ENCODE measurements at places on chromosomes 5 and 9.

GRCh38 chr9:121299467-121300282 is 31.7 kb downstream of the GSN start:
- peak; percentile 6 for DNase-seq

DNA sequence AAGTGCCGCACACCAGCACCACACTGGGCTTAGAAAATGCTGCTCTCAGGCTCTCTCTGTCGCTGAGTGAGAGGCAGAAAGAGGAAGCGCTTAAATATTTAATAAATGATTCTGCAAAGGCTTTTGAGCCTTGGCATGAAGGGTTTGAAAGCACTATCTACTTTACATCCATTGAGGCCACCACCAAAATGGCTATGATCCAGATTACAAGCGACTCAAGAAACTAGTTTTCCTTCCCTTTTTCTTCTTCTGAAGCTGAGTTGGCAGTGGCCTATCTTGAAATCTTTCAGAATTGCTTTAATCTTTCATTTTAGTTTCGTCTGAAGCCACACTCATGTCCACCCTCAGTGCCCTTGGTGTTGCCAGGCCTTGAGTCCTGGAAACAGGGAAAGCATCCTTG is 59.5 kb downstream of the EBF1 start:
- no peak for DNase-seq

- no peak for DNase-seq
Observed at GRCh38 chr5:94375801-94376200, 242.6 kb downstream of the KIAA0825 start.

GRCh38 chr9:105503881-105504280 is 54.0 kb upstream of the FKTN start:
- DNase-seq, result no peak

- no peak for DNase-seq
Observed at GRCh38 chr9:91903126-91903911, 46.7 kb downstream of the ROR2 start.

DNA sequence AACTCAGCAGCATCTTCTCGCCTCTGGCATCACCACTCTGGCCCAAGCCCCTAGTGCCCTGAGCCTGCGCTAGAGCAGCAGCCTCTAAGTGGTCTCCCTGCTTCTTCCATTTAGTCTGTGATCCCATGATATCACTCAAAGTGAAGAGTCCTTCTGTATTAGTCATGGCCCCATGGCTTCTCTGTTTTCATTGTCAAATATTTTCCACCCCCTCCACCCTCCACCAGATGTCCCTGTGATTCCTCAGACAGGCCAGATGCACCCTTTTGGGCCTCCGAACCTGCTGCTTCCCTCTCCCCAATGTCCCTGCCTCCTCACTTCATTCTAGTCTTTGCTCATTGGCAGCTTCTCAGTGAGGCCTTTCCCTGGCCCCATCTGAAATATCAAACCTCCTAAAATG is 299.2 kb downstream of the SPOCK1 start:
- no peak for DNase-seq

GRCh38 chr5:166342402-166342801 is 1949.0 kb upstream of the WWC1 start:
- no peak for DNase-seq

DNA sequence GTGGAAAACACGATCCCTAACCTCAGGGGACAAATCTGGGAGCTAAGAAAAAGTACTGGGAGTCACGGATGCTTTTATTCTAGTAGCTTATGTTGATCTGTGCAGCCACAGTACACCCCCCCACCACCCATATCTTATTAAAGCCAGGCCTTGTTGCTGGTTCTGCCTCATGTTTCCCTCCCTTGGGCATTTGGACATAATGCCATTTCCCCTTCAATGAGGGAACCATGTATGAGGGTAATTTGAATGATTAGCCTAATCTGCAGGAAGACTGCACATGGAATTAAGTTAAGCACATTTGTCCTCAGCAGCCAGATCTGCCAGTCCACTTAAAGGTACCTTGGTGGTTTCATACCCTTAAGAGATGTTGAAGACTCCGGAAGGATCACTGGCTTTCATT is 102.0 kb downstream of the ARHGAP26 start:
- DNase-seq, result no peak

GRCh38 chr9:37593883-37594448 is 1.6 kb upstream of the TOMM5 start:
- DNase-seq, result no peak

GRCh38 chr5:94445726-94446125 is 172.7 kb downstream of the KIAA0825 start:
- DNase-seq, result no peak

GRCh38 chr5:93587597-93588351 is 4.8 kb downstream of the NR2F1 start:
- no peak for DNase-seq

- no peak for DNase-seq
Observed at GRCh38 chr5:90408571-90409317, 812 bp downstream of the CETN3 start.

GRCh38 chr5:64149268-64149667 is 16.4 kb upstream of the RNF180 start:
- DNase-seq, result no peak

DNA sequence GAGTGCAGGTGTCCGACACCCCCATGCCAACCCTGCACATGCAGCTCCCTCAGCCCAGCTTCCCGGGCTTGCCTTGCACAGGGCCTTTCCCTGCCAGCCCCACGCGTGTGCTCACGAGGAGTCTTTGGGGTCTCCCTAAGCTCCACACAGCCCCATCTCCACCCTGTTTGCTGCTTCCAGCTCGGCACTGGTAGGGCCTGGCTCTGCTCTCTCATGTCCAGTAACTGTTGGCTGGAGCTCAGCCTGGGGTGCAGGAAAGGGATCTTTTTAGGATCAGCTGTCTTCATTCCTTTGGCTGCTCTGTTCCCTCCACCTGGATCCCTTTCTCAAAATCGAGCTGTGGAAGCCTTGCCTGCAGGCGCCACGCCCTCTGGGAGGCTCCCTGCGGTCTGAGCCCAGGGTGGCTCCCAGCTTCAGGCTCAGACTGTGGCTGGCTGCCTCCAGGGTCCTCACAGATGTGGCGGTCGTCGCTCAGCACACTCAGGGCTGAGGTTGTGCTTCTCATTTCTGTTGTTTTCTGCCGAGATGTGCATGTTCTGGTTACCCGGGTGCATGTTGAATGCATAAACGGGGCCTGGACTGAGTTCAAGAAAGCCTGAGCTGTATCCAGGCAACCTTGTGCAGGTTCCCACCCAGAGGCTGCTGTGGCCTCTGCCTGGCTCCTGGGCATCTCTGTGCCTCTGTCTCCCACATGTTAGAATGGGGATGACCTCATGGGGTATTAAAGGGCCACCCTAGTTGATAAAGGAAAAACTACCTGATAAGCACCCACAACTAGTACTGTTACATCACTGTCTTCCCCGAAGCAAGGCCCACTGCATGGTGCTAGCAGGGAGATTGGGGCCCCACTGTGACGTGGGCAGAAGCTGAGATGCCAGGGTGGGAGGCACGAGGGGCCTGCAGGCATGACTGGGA is 4.3 kb downstream of the CACNA1B start:
- no peak for DNase-seq

- DNase-seq, result no peak
Observed at GRCh38 chr5:171595801-171596231, 176.4 kb downstream of the FGF18 start.

GRCh38 chr5:8138884-8139283 is 269.9 kb downstream of the MTRR start:
- DNase-seq, result no peak

GRCh38 chr9:89802781-89803355 is 198.1 kb downstream of the GADD45G start:
- no peak for DNase-seq

- no peak for DNase-seq
Observed at GRCh38 chr9:70816316-70816715, 305.1 kb downstream of the TRPM3 start.

DNA sequence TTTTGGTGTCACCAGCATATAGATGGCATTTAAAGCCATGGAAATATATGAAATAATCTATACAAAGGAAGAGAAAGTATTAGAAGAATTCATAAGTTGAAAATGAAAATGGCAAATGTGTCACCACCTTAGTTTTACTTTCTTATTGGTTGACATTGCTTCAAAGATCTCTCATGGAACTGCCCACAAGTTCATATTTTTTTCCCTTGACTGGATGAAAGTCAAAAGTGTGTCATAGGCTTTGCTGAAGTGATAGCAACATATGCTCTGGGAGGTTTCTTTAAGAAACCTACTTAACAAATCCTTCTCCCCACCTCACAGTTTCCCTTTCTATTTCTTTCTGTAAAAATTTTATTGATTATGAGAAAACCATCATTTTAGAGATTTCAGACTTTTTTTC is 127.2 kb downstream of the VPS13A start:
- no peak for DNase-seq

DNA sequence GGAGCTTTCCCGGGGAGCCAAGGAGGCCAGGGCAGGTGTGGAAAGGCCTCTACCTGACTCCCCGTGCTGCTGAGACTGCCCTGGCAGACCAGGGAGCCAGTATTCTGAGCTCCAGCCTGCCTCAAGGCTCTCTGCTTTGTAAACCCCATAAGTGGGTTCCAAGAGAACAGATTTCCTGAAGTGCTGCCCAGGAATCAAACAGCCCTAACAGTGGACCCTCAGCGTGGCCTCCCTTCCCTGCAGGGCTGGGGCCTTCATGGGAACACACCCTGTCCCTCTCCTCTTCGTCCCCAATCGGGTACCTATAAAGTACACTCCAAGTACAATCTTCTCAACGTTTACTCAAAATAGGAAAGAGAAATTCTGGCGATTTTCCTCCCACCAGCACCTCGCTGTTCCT is 252.5 kb downstream of the FSTL4 start:
- DNase-seq, result no peak

GRCh38 chr9:35829764-35830096 is 702 bp downstream of the TMEM8B start:
- DNase-seq, result no peak

- DNase-seq, result no peak
Observed at GRCh38 chr9:14031810-14032209, 282.1 kb downstream of the NFIB start.

- no peak for DNase-seq
Observed at GRCh38 chr9:84293001-84293798, 47.4 kb downstream of the SLC28A3 start.

- DNase-seq, result no peak
Observed at GRCh38 chr9:130938652-130939404, at the start of gene FIBCD1. TSS of gene FIBCD1 (minus strand) at chr9:130939247. CDS start at chr9:130938607, 640 bp downstream.

GRCh38 chr5:124901081-124901480 is 154.6 kb upstream of the ZNF608 start:
- DNase-seq, result no peak

DNA sequence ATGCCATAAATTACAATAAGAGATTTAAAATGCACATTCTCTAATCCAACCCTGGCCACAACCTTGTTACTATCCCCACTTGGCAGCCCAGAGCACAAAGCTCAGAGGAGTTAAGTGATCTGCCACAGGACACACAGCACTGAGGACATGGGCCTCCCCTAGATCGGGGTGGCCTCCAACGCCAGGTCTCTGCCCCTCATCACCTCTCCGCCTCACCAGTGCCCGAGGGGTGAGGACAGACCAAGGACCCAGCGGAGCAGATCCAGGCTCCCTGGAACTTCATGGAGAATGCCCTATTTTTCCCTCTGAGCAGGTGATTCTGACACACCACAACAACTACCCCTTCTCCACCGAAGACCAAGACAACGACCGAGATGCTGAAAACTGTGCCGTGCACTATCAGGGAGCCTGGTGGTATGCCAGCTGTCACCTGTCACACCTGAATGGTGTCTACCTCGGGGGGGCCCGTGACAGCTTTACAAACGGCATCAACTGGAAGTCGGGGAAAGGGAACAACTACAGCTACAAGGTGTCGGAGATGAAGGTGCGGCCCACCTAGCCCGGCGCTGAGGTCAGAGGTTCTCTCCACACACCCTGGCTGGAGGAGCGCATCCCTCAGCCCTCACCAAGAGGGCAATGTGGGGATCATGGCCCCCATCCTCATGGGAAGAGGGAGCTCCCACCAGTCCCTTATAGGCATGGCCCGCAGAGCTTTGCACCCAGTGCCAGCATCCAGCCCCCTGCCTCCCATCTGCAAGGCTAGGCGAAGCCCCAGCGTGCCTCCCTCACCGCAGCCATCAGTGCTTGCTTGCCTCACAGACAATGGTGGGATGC is 12.5 kb upstream of the FCN2 start:
- DNase-seq, result no peak

- DNase-seq, result no peak
Observed at GRCh38 chr9:17555362-17556054, 23.4 kb upstream of the SH3GL2 start.

GRCh38 chr5:139058121-139058520 is 140.0 kb downstream of the SIL1 start:
- no peak for DNase-seq

GRCh38 chr5:149221731-149222342 is 49.8 kb upstream of the AFAP1L1 start:
- no peak for DNase-seq

DNA sequence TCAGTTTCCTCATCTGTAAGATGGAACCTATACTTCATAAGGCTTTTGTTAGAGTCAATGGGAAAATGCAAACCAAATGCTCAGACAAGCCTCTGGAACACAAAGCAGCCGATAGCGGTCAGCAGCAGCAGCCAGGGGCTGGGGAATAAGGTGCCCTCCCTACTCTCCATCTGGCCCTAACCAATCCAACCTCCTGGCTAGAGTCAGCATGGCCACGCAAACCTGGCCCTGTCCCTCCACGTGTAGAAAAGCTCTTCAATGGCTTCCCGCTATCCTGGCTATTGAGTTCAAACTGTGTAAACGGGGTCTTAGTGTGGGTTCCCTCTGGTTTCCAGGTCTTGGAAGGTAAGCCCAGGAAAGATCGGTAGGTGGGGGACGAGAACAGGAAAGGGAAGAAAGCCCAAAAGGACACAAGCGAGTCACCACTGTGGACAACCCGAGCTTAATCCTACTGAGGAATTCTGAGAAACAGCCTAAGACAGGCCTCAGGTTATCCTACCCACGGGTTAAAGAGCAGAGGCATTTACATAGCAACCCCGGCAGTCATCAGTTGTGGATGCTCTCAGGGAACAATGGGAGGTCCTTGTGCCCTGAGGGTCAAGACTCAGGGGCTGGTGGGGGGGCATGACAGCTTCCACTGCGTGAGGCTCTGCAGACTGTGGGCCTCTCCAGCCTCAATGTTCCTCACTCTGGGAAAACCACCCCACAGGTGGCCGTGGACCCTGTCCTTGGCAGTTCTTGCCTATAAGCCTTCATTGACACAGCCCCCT is 30.9 kb downstream of the FABP6 start:
- DNase-seq, result no peak

DNA sequence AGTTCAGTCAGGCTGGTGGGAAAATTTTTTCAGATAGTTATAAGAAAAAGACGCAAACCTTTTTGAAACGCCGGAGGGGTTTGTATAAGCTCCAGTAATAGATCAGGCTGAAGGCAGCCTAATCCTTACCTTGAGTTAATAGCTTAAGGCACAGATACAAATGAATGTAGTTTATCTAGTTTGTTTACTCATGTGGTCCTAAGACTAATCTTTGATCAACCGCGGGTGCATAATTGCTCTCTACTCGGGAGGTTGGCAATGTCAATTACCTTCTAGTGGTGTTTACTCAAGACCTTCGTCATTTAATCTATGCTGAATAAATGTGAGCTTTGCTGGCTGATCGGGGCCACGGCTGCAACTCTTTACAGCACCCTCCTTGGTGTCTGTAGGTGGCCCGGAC is 665 bp upstream of the INSL4 start:
- DNase-seq, result no peak

GRCh38 chr5:6736524-6737042 is 23.4 kb downstream of the TENT4A start:
- no peak for DNase-seq

Data from stimulated activated CD4-positive, alpha-beta T cell treated with anti-CD3 and anti-CD28 coated beads, Interleukin-1b, Interleukin-23, amount 100 ng/mL, for 4 hours (primary cell).